ENCODE measurements at places on chromosomes 6 and 20. TPM values are rescaled to one million over a fixed set of nuclear protein-coding genes. Genes with fewer than 3 reads are reported as not detected.

Gene PLCB4
- total RNA-seq, result not detected

DNA sequence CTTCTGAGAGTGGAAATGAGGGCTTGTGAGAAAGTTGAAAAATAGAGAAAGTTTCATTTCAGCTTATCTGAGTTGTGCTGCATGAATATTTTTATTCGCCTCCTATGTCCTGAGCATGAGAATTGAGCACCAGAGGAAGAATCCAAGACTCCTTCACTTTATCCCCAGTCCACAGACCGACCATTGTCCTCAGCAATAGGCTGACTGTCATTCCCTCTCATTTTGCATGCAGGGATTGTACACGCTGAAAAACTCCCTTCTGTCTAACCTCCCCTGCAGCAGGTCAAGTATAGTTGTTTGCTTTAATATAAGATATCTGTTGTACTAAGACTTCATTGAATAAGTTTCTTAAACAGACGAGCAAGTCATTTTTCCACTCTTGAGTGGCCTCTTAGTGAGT lies 437.6 kb downstream of the PRKN start:
- DNase-seq, result no peak

GRCh38 chr6:14722704-14723103 lies 523.2 kb upstream of the JARID2 start:
- no peak for DNase-seq

Gene UST
- 2.9 TPM for total RNA-seq

Gene EMILIN3
- not detected for total RNA-seq

DNA sequence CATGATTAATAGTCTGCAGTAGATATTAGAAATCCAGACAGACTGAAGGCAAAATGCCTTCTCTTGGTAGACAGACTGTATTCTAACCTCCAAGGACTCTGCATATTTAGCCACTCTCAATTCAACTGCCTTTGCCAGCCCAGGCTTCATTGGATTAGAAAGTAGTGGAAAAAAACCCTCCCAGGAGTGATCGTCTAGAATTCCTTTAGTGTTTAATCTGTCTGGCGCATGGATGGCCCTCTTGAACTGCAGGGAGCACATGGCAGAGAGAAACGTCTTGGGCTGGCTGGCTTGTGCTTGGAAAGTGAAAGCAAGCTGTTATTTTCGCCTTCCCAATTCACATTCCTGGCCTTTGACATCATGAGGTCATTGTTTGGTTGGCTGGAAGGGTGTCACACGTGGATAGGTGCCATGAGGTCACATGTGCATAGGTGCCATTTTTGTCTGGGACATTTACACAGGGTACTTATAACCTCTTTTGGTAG lies 30.9 kb upstream of the NEDD9 start:
- DNase-seq, result no peak

DNA sequence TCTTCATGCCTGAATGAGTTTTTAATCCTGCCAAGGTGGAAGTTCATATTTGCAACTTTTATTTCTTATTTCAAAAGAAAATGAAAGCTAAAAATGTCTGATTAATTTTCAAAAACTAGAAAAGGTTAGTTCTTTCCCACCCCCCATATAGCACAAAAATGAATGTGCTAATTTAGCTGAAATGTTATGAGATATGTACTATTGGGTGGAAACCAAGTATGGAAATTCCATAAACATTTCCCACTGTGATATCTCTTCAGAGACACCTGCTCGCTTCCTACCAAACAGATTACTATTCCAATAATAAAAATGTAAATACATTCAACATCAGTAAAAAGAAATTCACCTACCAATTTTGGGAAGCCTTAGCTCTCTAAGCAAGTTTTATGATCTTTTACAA lies 678.6 kb upstream of the ID4 start:
- no peak for DNase-seq

Gene PHACTR1
- total RNA-seq, result 0.79 TPM

GRCh38 chr6:108564178-108564577 lies 3.5 kb downstream of the FOXO3 start:
- DNase-seq, result no peak

DNA sequence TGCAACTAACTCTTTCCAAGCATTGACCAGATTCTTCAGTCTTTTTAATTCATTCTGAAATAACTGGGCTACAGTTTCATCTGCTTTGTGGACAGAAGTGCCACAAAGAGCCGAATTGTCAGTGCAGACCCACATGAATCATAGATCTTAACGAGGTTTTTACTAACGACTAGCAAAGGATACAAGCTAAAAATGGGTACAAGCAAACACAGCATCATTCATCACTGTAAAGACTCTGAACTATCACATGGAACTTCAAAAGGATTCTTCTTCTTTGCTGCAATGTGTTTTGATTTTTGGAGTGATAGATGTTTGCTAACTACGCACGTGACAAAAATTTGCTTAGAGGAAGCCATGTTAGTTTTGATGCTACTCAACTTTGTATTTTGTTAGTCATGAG lies 227.1 kb downstream of the ESR1 start:
- no peak for DNase-seq

Gene MICB
- total RNA-seq, result 42.8 TPM

Gene EPHA7
- not detected for total RNA-seq

Gene SPDEF
- total RNA-seq, result not detected

Gene XKR7
- not detected for total RNA-seq

DNA sequence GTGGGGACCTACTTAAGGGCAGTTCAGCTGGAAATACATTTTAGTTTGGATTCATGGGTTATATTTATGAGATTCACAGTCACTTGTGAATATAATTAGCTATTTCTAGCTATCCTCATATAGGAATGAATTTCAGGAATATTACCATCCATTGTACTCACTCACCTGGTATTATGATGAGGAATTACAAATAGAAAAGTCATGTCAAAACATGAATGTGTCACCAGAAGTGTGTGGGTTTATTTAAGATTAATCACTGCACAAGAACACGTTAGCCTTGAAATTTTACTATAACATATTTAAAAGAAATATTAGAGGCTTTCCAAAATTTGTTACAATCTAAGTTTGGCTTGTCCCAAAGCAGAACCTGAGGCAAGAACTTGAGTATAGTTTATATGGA lies 510.5 kb downstream of the PHF3 start:
- DNase-seq, result no peak

Gene BMP7
- total RNA-seq, result not detected

DNA sequence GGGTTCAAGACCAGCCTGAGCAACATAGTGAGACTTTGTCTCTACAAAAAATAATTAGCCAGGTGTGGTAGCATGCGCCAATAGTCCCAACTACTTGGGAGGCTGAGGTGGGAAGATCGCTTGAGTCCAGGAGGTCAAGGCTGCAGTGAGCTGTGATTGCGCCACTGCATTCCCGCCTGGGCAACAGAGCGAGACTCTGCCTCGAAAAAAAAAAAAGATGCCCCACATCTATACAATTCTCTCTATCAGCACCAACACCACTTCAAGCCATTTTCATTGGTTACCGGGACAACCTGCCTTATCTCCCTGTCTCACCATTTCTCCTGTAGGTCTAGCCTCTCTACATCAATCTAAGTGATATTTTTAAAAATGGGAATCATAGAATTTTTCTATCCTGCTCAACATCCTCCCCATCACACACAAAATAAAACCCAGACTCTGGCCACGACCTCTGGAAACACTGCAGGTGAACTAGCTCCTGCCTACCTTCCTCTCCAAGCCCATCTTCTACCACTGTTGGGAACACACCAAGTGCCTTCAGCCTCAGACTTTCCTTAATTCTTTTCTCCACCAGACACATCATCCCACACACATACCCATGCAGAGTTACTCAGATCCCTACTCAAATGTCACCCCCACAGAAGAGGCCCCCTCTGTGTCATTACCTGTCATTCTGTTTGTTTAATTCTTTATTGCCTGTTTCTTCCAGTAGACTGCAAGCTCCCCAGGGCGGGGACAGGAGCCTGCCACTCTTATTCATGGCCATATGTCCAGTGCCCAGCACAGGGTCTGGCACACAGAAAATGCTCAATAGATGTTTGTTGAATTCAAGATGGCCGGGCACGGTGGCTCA lies 9.6 kb upstream of the PLTP start:
- no peak for DNase-seq

Gene WFDC10B
- total RNA-seq, result not detected

Gene CASS4
- total RNA-seq, result 14.2 TPM

DNA sequence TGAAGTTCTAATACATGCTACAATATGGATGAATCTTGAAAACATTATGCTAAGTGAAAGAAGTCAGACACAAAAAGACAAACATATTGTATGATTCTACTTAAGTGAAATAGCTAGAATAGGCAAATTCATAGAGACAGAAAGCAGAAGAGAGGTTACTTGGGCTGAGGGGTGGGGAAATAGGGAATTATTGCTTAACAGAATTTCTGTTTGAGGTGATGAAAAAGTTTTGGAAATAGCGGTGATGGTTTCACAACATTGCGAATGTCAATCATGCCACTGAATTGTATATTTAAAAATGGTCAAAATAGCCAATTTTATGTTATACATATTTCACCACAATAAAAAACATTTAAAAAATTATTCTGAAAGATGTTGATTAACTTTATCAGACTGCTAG lies 6.1 kb downstream of the SLC26A8 start:
- no peak for DNase-seq

- DNase-seq, result no peak
Observed at GRCh38 chr6:35543459-35544193, 30.9 kb upstream of the TULP1 start.

Gene ANGPT4
- total RNA-seq, result not detected

GRCh38 chr20:4053071-4053919 lies 37.9 kb upstream of the RNF24 start:
- DNase-seq, result no peak

Gene ADAM33
- not detected for total RNA-seq

Data from activated naive CD8-positive, alpha-beta T cell treated with anti-CD3 and anti-CD28 coated beads, Interleukin-2, amount 10 ng/mL, durations not matched to agents 7 days and 5 days (primary cell).